ENCODE measurements at places on chromosomes 5 and 9. TPM values are rescaled to one million over a fixed set of nuclear protein-coding genes. Genes with fewer than 3 reads are reported as not detected.

MAT2B gene
- total RNA-seq = 57.3 TPM

UNC13B gene
- 43.7 TPM for total RNA-seq

CTXN3 gene
- not detected for total RNA-seq

PPP6C gene
- 12.8 TPM for total RNA-seq

DND1 gene
- total RNA-seq = 0.30 TPM
